ENCODE measurements at places on chromosomes 3 and 15.
A peak's percentile ranks its signal among the peaks of the same experiment; 100 is the strongest.

DNA sequence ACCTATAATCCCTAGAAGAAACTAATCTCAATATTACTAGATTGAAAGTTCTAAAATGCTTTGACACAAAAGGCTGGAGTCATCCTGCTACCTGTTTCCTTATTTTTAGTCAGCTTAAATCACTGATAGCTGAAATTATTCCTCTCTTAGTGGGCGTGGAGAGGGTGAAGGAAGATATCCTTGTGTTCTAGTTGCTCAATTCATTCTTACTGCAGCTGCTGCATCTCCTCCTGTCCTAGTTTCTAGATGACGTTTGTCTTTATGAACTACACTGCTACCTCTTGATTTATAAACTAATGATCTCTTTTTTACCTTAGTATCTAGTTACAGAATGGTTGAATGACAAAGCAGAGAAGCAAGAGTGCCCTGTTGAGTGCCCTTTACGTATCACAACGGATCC is 50.7 kb downstream of the SETD5 start:
- no peak for DNase-seq

DNA sequence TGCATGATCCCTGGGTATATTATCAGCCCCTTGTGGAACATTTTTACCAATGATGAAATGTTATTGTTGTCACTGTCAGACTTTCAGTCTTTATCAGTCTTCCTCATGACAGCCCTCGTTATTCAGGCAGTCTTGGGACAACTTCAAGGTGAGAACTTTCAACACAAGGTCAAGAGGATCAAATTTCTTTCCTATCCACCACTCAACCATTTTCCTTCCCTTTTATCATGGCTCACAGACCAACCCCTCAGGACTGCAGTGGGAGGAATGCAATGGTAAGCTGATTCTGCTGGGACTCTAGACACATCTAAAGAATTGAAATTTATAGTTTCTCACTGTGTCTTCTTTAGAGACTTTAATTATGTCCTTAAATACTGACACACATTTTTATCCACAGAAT is 107.0 kb upstream of the LSAMP start:
- no peak for DNase-seq

DNA sequence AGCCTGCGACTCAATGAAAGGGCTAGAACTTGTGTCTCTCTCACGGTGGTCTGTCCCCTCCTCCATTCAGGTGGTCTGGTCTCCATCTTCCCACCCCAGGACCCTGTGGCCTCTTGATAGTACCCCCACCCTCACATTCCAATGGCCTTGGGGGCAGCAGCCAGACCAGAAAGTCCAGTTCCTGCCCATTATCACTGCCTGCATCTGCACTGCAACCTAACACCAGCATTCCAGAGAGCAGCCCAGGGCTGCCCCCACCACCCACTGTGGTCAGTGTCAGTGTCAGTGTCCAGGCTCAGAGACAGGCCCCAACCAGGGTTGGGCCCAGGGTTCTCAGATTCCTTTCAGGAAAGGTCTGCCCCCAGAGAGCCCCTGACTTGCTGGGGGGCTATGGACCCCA is 12.6 kb downstream of the IGDCC3 start:
- no peak for DNase-seq

DNA sequence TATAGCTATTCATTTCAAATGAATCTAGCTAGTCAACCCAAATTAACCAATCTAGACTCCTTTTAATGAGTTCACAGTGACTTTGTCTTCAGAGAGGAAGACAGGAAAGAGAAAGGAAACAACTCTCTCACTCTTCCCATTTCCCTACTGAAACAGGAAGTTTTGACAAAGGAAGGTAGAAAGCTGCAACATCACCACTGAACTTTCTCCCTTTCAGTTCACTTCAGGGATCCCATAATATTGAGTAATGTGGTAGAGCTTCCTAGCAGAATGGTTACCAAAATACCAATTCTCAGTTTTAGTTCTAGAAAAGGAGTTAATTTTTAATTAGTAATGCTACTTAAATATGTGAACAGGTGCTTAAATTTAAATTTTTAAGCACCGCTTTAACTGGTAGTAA is 7.5 kb downstream of the VPS13C start:
- peak; percentile 31 for DNase-seq

DNA sequence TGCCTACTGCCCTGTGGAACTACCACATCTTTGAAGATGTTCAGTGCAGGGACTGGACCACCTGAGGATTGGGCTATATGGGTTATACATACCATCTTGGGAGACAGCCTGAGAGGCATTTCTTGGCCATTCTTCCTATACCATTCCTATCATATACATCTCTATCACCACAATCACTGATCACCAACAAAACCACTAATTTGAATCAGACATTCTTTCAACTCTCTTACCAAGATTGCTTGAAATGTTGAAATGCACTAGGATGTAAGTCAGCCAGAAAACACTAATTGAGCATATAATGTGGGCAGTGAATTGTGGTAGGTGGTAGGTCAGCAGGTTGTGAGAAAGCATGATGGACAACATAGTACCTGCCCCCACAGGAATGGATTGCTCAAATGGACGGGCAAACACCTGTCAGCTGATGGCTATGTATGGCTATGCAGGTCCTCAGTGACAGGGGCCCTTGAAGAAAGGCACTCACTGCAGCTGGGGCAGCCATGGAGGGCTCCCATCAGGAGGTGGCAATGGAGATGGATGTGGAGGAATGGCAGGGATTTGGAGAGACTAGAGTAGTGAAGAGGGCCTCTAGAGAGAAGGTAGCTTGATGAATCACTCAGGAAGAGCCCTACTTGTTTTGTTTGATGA is 49.1 kb downstream of the AMOTL2 start:
- no peak for DNase-seq

DNA sequence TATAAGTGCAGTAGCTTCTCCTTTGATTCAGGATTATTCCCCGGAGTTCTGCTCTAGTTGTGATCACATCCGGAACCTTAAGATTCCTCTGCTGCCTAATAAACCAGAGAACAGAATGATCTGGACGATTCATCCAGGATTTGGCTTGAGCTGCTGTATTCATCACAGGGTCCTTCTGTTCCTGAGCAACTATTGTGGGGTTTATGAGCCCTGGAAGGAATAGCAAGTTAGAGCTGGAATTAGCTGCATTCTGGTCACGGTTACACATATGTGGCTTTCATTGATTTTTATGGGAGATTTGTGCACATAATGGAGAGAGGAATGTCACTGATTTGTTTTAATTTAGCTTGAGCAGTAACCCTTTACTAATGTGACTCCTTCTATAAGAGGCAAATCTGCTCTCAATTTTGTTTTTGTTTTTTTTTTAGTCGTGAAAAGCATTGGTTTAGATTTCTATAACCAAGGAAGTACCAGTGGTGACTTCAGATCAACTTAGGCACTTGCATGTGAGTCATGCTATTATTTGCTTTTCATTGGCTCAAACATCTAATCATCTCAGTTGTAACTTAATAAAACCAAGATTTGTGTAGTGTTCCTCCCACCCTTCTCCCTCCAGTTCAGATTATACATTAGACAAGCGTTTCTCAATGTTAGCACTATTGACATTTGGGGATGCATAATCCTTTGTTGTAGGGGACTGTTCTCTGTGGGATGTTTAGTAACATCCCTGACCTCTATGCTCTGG is 148.5 kb downstream of the OTOL1 start:
- DNase-seq, result no peak

DNA sequence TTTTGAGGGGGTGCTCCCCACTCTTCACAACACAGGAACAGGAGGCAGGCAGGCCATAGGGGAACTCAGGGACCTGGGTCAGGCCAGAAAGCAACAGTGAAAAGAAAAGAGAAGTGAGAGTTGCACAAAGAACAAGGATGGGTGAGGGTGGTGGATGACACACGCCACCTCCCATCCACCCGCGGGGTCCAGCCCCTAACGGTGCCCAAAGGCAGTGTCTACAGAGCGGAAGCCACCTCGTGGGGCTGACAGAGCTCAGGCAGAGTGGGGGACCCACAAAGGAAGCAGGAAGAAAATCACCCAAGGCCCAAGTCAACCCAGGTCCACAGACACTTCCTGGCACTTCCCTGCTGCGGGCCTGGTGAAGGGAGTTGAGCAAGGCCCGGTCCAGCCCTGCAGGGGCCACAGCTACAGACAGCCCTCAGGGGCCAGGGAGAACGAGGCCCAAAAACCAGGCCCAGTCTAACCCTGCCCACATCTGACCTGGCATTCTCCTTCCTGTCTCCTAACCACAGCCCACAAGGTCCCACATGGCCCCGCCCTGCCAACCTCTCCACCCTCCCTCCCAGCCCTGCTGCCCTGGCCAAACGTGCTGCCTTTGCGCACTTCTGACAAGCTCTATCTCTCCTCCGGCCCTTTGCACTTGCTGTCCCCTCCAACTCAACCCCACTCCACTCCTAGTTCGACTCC is 5.9 kb downstream of the NUP210 start:
- peak; percentile 97 for DNase-seq

All from inflammatory macrophage (primary cell).